MCF 10A (cell line): ENCODE measurements at places on chromosomes 7 and 10. TPM values are rescaled to one million over a fixed set of nuclear protein-coding genes. Genes with fewer than 3 reads are reported as not detected.

- no peak for DNase-seq
Measured at GRCh38 chr7:29177963-29178600, 16.5 kb upstream of the CHN2 start.

Gene MYPN
- total RNA-seq = 0.22 and 0.37 TPM in 2 replicates

DNA sequence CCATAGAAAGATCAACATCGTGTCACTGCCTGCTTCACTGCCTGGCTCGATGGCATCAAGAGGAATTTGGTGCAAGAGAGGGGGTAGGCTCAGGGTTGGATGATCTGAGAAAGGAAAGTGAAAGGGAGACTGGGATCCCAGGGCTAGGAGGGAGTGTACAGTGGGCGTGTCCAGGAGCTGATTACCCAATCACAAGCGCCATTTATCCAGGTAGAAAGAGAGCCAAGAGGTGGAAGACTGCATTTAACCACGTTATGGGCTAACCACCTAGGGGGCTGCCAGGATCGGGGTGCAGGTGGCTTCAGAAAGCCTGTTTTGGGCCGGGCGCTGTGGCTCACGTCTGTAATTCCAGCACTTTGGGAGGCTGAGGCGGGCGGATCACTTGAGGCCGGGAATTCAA, 10.3 kb downstream of the PODXL start:
- peak; percentile 60 for DNase-seq

DNA sequence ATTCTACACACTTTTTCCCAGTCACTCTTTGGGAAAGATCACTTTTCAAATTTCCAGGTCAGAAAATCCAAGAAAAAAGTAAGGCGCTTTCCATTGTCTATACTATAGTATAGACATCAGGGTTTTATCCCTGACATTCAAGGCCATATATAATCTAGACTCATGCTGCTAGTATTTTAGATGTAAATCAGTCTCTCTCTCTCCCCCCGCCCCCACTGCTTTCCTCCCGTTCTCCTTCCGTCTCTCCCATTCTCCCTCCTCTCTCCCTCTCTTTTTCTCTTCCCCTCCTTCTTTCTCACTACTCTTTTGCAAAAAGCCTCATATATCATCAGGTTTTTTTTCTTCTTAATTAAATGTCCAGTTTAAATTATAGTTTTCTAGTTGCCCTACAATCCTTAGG, 154.8 kb downstream of the PHF14 start:
- DNase-seq = no peak

Gene TSPAN13
- 14.0 and 14.1 TPM in 2 replicates for total RNA-seq

- no peak for DNase-seq
Measured at GRCh38 chr7:88003581-88003980, 69.5 kb downstream of the ADAM22 start.

Gene LGI1
- not detected in 2 replicates for total RNA-seq

GRCh38 chr7:141475679-141476078, 75.5 kb upstream of the AGK start:
- DNase-seq = no peak

DNA sequence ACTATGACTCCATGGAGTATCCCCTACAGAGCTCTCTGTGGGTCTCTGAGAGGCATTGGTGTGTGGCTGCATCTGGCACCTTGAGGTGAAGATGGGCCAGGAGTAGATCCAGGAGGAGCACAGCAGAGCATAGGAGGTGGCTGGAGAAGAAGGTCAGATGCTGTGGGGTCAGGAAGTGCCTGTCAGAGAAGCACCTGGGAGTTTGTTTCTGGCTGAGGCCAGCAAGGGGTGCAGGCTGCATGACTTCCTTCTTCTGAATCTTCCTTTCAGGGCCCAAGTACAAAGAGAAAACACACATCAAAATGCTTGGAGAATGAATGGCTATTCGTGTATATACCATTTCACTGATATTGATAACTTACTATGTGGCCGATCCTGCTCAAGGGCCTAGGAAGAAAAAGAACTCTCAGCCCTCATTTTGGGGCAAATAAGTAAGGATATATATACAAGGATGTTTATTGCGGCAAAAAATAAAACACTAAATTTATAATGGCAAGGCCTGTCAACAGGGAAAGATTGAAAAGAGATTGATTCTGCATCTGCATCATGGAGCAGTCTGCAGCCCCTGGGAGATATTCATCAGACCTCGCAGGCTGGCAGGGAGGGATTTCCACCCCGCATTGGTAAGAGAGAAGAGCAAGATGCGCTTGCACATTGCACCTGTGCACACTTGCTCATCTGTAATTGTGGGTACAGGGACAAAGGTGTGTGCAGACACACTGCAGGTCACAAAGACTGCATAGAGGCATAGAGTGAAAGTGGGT, 39.2 kb downstream of the PTPRE start:
- no peak for DNase-seq

Gene POP7
- total RNA-seq = 49.0 and 59.2 TPM in 2 replicates

Gene CDH23
- 0.02 and 0.07 TPM in 2 replicates for total RNA-seq

Gene SPAG6
- total RNA-seq = not detected in 2 replicates

Gene MSMB
- total RNA-seq = not detected in 2 replicates

DNA sequence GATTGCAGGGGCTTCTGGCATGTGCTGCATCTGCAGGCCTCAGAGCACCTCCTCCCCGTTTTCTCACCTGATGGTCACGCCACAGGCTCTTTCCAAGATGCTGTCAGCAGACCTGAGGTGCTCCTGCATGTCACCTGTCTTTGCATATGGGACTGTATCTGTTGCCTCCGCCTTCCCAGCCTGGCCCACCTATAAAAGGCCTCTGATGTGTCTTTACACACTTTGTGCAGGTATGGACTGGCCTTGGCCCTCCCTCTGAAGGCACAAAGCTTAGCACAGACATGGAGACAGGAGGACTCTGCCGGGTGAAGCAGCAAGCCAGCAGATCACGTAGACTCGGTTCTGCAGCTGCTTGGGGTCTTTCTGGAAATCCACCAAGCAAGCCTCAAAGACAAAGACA, 220.9 kb upstream of the PPP2R2D start:
- no peak for DNase-seq

GRCh38 chr7:18250133-18250532, 222.5 kb upstream of the PRPS1L1 start:
- no peak for DNase-seq

Gene BEND7
- total RNA-seq = 12.4 and 17.2 TPM in 2 replicates

Gene PRLHR
- total RNA-seq = not detected in 2 replicates

DNA sequence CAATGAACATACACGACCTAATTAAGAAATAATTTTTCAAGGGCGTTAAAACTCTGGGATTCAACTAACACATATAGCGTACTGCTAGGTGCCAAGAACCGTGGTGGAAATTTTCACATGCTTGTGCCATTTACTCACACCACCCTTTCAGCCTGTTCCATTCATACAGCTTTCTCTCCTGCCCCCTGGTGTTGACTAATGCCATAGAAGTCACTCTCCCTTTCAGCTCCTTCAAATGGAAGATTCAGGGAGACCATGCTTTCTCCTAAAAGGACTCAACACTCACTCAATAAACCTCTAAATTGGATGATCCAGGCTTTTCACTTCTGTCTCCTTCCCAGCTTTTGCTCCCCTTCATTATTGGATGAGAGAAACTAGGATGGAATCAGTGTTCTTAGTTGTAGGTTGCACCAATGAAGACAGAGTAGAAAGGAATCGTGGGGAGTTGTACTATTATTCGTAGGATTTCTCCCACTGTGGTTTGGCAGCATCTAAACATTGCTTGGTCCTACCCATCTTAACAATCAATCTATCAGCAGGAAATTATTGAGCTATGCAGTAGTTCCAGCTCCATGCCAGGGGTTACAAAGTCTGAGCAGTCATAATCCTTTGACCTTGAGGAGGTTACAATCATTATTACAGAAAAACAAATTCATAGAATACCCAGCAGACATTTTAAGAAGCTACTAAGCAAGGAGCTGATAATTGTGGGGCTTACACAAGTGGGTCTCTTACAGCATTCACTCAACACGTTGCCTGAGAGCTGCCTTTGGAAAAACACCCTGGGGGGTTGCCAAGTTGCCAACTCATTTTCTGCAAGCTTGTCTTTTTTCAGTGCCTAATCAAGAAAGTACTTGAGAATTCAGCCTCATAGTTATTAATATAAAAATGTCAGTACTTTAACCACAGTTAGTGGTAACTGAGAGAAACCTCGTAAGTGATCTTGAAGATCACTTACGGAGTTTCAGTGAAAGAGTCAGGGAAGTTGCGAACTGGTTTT, 2.8 kb upstream of the PPP1R3C start:
- DNase-seq = peak; percentile 86

DNA sequence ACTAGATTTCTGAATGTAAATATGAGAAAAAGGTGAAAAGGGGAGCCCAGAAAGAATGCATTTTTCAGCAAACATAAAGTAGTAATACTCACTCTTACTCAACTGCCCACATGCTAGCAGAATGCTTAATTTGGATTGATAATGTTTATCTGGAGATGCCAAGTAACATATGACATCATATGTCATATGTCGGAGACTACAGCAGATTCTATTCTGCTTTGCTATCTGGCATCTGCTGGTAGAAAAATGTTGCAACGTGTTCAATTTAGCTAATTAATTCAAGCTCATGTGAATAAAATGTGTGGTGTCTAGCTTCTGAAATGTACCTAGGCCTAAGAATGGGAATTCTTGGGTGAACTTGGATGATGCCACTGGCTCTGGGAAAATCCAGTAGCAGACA, 4.5 kb downstream of the BBIP1 start:
- no peak for DNase-seq

DNA sequence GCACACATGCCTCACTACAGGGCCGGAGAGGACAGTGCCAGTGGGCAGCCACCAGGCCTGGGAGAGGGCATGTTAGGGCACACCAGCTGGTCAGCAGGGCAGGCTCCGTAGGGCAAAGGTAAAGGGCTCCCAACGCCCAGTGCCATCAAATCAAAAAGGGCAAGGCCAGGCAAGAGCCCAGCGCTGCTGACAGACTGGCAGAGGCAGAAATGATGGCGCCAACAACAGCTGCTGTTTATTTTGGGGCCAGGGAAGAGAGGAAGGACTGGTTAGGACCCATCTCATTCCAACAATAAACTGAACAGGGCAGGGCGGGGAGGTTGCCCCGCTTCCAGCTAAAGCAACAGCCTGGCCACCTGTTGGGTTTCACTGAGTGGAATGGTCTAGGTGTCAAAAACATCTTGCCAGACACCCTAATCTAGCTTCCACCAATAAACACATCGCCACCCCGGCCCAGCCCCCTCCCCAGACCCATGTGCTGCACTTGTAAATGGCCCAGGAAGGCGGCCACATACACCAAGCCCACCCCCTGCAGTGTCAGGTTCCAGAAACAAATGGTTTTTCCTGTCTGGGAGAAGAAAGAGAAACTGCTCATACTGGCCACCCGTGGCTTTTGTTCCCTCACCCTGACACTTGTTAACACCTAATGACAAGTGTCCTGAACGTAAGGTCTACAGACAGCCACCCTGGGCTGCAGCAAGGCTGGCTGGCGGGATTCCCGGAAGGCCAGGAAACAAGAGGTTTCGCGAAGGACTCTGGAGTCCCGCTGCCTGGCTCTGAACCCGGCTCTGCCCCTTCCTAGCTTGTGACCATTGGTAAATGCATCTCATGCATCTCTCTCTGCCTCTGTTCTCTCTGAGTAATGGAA, 15.3 kb downstream of the SH3PXD2A start:
- DNase-seq = no peak

Gene ANLN
- 64.3 and 104 TPM in 2 replicates for total RNA-seq

Gene UROS
- total RNA-seq = 55.0 and 64.4 TPM in 2 replicates

GRCh38 chr10:122445469-122445868, 9.0 kb upstream of the ARMS2 start:
- DNase-seq = no peak

- no peak for DNase-seq
Measured at GRCh38 chr10:79201706-79202105, 132.9 kb downstream of the ZMIZ1 start.

DNA sequence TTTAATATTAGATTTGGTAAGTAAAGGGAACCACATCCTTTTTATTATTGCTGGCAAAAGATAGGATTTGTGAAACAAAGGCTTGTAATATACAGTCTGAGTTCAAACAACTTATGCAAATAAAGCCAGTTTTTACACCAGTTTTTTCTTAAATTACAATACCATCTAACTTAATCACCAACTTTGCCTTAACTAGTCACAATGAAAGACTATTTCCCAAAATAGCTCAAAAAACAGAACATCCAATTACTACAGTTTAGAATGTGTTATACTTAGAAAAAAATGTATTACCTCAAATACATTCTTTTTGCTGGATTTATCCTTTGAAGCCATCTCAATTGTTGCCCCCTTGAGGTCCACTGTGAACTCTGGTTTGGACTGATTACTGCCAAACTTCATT, 108.5 kb downstream of the ARHGAP12 start:
- no peak for DNase-seq

DNA sequence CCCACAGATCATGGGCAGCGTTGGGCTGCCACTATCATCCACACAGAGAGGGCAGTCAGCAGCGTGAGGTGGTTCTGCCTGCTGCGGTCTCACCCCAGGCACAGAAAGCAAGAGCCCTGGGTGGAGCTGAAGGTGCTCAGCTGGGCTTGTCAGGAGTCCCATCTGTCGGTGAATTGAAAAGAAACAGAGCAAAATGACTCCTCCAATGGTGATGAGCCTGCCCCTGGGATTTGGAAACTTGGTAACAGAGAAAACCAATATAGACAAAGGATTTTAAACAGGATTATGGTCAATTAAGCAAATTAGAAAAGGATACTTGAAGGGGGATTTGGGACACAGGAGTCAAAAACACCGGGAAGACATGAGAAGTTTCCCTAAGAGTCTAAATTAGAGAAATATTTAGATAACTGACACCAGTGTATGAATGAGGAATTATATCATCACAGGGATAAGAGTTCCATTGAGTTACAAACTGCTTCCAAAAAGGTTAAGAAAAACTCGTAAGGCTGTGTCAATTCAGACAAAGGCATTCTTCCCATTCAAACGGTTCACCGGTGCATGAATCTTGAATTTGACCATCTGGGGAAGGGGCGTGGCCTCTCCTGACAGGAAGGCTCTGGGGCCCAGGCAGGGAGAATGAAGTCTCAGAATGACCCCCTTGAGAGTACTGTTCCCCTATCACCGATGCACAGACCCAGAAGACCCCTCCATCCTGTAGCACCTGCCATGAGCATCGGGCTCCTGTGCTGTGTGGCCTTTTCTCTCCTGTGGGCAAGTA, 70.0 kb upstream of the PRSS58 start:
- no peak for DNase-seq

DNA sequence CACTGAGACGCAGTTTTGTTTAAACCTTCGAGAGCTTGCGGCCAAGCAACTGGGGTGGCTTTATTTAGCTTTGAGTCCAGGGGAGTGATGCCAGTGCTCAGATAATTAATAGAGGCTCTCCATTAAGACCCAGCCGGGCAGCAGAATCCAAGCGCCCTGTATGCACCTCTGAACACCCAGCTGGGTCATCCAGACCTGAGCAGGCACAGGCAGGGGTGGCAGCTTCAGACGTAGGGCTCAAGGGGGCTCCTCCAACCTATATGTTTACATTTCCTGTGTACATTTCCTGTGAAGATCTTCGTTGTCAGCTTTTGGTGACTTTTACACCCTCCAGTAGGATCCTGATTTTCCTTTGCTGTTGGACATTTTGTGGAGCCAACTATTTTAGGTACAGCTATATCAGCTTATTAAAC, 719.5 kb downstream of the LRMDA start:
- no peak for DNase-seq

DNA sequence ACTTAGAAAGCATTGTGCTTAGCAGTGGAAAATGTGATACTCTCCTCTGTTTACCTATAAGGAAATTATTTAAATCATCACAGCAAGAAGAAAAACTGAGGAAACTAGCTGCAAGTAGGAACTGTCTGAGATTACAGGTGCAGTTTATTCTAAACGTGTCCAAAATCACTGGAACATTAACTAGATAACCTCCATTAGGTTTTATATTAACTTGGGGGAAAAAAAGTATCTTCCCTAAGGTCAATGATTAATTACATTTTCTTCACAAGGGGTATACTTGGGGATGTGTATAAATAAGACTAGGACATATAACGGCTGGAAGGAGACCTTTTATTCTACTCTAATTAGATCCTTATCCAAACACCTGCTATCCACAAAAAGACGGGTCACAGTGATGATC, 3.7 kb downstream of the GOT1 start:
- no peak for DNase-seq
